CD4-positive, alpha-beta T cell treated with Interleukin-4 for 1 hour (primary cell): ENCODE measurements at places on chromosomes 11 and 22.

DNA sequence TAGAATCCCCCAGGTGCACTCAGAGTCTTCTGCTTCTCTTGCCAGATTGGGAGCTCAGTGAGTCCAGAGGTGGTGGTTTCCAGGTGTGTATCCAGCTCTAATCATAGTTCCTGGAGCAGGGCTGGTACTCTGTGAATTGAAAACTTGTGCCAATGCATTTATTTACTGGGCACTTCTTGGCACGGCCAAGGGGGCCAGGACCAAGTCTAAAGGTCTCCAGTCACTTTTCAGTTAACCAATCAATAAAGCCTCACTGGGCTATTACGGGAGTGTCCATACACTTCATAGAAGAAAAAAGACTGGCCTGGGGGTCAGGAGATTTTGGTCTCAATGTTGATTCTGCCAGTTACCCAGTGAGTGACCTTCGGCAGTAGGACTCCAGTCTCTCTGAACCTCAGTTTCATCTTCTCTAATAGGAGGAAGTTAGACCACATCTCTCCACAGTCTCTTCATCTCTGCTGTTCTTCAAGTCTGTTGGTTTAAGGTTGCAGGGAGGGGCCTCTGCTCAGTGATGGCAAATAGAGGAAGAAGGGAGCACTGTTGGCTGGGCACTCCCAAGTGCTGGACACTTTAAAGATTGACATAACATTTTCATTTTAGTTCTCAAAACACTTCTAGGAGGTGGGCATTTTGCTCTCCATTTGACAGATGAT is 188.5 kb upstream of the E2F8 start:
- DNase-seq, result no peak

- DNase-seq, result no peak
Measured at GRCh38 chr11:43327987-43328386, 16.2 kb downstream of the API5 start.

- DNase-seq, result no peak
Measured at GRCh38 chr11:70146895-70147520, 56.1 kb upstream of the FADD start.

GRCh38 chr11:131688048-131688693 is 317.8 kb downstream of the NTM start:
- DNase-seq, result no peak

DNA sequence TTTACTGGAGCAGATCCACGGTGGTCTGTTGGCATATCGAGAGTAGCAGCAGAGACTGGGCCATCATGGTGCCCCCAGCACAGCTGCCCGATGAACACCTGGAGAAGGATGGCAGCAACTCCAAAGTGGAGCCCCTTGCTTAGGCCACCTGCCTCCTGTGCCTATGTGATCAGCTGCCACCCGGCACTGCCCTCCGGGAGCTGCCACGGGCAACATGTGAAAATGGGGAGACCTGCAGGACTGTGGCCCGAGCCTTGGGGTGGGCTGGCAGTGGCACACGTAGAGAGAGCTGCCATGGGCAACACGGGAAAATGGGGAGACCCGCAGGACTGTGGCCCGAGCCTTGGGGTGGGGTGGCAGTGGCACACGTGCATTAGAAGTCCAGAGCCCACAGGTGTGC is 3.1 kb downstream of the FXYD2 start:
- DNase-seq, result no peak

- DNase-seq, result peak; percentile 5
Measured at GRCh38 chr11:78230161-78230877, 41.6 kb downstream of the USP35 start.

GRCh38 chr11:125072218-125072960 is 9.3 kb downstream of the SLC37A2 start:
- DNase-seq, result peak; percentile 65

DNA sequence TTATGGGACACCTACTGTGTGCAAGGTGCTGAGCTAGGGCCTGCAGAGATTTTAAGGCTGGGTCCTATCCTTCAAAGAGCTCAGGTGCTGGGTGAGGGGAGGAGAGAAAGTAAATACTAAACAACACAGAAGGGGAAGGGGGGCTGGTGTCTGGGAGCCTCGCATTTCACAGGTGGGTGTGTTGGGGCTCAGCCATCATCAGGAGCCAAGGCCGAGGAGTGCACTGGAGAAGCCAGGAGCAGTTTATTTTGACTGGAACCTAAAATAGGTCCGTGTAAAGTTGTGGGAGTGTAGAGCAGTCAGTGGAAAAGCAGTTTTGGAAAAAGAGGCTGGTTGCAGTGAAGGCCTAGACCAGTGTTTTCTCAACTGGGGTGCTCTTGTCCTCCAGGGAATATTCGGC is 17.5 kb downstream of the NECTIN1 start:
- DNase-seq, result no peak

DNA sequence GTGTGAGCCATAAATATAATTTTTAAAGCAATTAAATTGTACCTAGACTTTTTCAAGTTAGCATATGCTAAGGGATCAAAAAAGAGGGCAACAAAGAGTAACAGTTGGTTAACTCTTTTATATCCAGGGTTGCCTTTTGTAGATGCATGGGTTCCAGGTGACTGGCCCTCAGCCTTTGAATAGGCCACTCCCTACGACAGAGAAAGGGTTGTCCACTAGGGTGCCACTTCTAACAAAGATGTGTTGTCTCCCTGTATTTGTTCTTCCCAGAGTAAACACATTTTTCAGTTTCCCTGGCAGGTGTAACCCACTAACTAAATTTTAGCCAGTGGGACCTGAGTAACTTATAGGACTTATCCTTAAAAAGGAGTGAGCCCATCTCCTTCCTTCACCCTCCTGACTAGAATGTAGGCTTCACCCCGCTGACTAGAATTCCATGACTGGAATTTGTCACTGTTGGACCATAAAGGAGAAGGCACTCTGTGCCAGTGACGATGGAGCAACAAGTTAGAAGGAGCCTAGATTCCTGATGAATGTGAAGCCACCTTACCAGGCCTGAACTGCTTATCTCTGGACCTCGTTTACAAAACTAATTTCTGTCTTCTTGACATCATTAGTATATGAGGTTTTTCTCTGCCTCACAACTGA is 16.6 kb downstream of the TUG1 start:
- no peak for DNase-seq

- peak; percentile 78 for DNase-seq
Measured at GRCh38 chr22:19717691-19718455, 3.6 kb downstream of the SEPTIN5 start.

- DNase-seq, result no peak
Measured at GRCh38 chr22:38740116-38740723, 15.6 kb downstream of the SUN2 start.
